Fibroblast of the aortic adventitia (primary cell): ENCODE measurements at places on chromosomes 2 and 18. TPM values are rescaled to one million over a fixed set of nuclear protein-coding genes. Genes with fewer than 3 reads are reported as not detected.

DNA sequence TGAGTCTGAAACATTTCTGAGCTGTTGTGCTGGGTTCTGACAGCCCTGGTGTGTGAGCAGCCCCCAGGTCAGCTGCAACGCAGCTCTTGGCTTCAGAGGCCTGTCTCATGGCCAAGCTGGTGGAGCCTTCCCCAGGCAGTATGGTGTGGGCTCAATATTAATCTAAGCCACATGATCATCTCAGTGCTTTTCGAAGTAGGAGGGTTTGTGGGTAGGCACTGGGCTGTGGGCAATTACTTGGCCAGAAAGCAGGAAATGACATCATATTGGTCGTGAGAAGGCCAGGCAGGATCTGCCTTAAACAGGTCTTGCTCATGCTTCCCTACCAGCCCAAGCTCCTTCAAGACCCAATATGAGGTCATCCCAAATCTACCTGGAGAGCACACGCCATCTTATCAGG is 26.9 kb downstream of the LOXHD1 start:
- no peak for DNase-seq

DNA sequence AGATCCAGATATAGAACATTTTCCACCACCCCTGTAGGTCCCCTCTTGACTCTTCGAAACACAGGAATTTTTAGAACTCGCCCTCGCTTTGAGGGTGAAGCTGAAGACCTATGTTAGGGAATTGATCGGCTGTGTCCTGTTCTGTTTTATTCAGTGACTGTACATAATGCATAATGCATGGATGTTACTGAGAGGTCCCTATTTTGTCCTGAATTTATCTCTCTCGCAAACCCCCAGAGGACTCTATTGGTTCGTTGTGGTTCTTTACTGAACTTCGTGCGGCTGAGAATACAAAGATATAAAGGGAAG is 431 bp upstream of the EIF5B start:
- DNase-seq, result no peak

Gene PAIP2B
- total RNA-seq, result 0.27 and 1.6 TPM in 2 replicates

DNA sequence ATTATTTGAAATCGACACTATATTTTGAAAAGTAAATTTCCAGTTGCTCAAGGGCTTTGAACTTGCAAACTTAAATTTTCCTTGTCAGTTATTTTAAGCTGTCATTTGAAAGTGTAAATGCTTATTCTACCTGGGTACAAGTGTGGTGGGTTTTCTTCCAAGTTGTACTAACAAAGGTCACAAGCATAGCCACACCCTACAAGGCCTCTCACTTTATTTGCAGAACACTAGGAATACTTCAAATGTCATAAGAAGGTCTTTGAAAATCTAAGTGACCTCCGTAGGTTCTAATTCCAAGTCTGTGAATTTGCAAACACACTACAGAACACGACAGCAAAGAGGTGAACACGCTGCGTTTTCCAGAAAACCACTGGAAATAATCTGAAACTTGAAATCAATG is 9.3 kb upstream of the RMDN2 start:
- no peak for DNase-seq

- no peak for DNase-seq
These were observed 50.7 kb downstream of the SIGLEC15 start for GRCh38 chr18:45876161-45876560.

DNA sequence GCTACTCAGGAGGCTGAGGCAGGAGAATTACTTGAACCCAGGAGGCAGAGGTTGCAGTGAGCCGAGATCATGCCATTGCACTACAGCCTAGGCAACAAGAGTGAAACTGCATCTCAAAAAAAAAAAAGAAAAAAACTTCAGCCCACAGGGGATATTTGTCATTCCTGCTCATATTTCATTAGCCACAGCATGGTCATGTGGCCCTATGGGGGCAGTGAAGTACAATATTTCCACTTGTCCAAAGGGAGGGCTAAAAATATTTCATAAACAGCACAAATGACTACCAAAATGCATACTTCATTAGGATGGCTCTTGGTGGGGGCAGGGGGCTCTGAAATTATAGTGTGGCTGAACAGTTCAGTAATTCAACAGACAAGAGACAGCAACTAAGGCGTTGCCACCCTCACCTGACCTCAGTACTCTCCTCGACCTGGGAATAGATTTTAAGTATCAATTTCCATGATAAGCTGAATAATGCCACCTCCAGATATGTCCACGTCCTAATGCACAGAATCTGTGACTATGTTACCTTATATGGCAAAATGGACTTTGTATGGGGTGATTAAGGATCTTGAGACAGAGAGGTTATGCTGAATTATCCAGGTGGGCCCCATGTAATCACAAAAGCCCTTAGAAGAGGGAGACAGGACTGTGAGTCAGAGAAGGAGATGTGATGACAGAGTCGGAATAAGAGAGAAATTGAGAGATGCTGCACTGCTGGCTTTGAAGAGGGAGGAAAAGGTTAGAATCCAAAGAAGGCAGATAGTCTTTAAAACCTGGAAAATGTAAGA is 158.2 kb upstream of the CRIM1 start:
- DNase-seq, result no peak

Gene ARHGAP15
- not detected in 2 replicates for total RNA-seq

- DNase-seq, result peak; percentile 22
These were observed 101.9 kb downstream of the FOXI3 start for GRCh38 chr2:88350331-88351248.

GRCh38 chr2:63000801-63001200 is 49.8 kb upstream of the OTX1 start:
- DNase-seq, result peak; percentile 62

Gene KYNU
- total RNA-seq, result under 0.01 and 1.3 TPM in 2 replicates

GRCh38 chr18:8661754-8662559 is 43.4 kb upstream of the MTCL1 start:
- peak; percentile 40 for DNase-seq

DNA sequence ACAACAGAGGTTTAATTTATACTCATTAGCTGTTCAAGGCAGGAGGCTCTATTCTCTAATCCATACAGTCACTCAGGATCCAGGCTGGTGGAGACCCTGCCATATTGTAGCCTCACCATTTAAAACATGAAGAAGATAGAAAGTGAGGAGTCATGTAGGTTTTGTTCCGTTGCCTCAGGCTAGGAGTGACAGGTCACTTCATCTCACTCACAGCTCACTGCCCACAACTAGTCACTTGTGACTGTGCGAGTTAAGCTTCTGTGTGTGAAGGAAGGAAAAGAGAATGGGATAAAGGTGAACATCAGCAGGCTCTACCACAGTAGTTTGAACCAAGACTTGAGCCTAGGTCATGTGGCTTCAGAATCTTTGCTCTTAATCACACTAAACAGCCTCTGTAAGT is 9.0 kb upstream of the IGFBP2 start:
- DNase-seq, result no peak

Gene STPG4
- 0.09 TPM in 1 of 2 replicates, not detected in the other for total RNA-seq

DNA sequence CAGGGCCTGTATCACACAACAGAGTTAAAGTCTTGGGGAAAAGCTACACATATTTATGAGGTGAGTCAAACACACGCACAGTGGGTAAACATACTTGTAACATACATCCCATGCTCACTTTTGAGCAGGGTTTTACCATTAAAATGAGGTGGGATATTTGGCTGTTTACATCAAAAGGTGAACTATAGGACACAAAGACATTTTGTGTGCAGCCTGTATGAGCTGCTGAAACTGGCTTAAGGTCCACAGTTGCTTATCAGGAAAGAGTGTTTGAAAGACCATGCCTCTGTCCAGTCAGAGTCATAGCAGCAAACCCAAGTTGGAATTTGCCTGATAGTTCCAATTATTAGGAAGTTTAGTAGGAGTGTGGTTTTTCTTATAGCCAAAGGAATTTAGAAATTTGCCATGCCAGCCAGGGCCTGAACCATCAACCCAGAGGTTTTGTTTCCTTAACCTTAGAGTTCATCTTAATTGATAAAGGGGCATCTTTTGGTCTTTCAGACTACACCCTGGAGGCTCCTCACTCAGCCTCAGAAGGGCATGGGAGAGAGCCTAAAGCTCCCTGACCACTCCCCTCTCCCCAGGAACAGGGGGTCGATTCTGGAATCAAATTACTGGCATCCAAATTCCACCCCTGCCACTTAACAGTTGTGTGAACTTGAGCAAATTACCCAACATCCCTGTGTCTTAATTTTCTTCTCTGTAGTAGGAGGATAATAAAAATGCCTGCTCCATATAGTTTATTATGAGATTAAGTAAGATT is 29.9 kb upstream of the L3MBTL4 start:
- no peak for DNase-seq

DNA sequence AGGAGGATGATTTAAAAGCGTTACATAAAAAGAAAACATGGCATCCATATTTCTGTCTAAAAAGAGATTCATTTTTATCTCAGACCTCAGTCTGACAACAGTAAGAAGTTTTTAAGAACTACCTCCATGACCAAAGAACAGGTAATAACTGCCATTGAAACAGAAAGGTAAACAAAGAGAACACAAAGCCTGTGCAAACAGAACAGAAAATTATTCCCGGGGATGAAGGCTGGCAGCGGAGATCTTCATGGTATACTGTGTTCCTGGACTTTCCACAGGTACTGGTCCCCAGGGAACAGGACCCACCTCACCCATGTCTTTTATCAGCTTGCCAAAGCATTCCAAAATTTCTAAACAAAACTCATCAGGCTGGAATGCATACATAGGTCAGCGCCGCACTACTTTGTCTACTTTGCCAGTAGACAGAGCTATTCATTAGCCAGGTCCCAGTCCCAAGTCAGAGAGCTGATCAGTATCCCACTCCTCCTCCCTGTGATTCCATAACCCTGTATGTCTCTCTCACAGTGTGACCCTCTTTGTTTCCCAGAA is 277.3 kb downstream of the MBD2 start:
- no peak for DNase-seq

- DNase-seq, result no peak
These were observed 53.5 kb downstream of the TFCP2L1 start for GRCh38 chr2:121231385-121232000.

Gene SERPINB3
- total RNA-seq, result not detected in 2 replicates

GRCh38 chr2:135662088-135662487 is 79.6 kb upstream of the UBXN4 start:
- DNase-seq, result peak; percentile 7

DNA sequence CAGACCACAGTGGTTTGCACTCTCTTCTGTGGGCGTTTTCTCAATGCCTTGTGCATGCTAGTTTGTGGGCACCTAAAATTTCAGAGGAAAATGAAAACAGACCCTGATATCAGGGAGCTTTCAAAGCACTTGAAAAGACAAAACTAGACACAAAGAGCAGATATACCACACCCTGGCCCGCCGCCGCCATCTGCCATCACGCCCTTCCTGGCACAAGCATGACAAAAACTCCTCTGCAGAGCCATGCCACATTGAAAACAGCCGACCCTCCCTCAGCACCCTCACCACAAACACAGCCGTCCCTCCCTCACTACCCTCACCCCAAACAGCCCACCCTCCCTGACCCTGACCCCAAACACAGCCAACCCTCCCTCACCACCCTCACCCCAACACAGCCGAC is 84.8 kb upstream of the RAB6C start:
- no peak for DNase-seq

GRCh38 chr2:16321872-16322271 is 343.8 kb downstream of the CYRIA start:
- DNase-seq, result no peak

Gene ST8SIA5
- total RNA-seq, result 0.90 TPM in 1 of 2 replicates, not detected in the other
